Mammary epithelial cell (primary cell): ENCODE measurements at places on chromosomes 1 and 21. TPM values are rescaled to one million over a fixed set of nuclear protein-coding genes. Genes with fewer than 3 reads are reported as not detected.

The ACTN2 gene
- 0.67 TPM in 1 of 2 replicates, not detected in the other for total RNA-seq

The INTS11 gene
- total RNA-seq: 46.3 TPM

The KLF17 gene
- not detected in 2 replicates for total RNA-seq

The OR2T8 gene
- total RNA-seq: not detected in 2 replicates

The PYGO2 gene
- total RNA-seq: 12.3 TPM

The CFAP74 gene
- total RNA-seq: not detected

The ILF2 gene
- 151 and 153 TPM in 2 replicates for total RNA-seq

The OR2W3 gene
- not detected in 2 replicates for total RNA-seq

The CLDN17 gene
- total RNA-seq: not detected
